Diencephalon (tissue), 1 donor: ENCODE measurements at places on chromosomes 5 and 9. TPM values are rescaled to one million over a fixed set of nuclear protein-coding genes. Genes with fewer than 3 reads are reported as not detected.

Gene ADAMTS12
- total RNA-seq, result 5.8 TPM

Gene OR1J4
- total RNA-seq, result not detected

Gene SPOCK1
- 53.3 TPM for total RNA-seq

Gene FAM221B
- total RNA-seq, result 0.23 TPM

Gene ZNF608
- total RNA-seq, result 91.6 TPM
